ENCODE measurements at places on chromosomes 16 and 17.

DNA sequence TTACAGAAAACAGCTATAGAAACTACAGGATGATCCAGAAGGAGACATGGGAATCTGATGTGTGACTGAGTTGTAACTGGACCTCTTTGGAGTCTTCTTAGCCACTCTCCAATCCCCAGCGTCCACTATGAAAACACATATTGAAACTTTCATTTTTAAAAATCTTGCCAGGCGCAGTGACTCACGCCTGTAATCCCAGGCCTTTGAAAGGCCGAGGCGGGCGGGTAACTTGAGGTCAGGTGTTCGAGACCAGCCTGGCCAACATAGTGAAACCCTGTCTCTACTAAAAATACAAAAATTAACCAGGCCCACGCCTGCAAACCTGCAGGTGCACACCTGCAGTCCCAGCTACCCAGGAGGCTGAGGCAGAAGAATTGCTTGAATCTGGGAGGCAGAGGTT lies 53.3 kb downstream of the HIC1 start:
- no peak for DNase-seq

DNA sequence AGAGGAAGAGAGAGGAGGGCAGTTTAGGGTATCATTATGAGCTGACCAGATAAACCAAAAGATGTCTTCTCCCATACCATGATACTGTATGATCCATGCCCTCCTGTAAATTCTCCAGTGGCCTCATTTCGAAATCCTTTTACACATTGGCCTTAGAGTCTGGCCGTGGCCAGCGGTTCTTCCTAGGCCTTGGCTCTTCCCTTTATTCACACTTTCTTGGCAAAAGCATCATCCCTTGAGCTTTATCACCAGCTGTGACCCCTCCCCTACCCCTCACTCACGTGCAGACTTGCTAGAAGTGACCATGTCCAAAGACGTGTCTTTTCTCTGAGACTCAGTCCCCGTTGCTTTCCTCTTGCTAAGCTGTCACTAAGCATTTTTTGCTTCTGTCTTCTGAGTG lies 22.8 kb downstream of the KATNIP start:
- no peak for DNase-seq

- DNase-seq: no peak
These were observed 232.4 kb downstream of the IRX3 start for GRCh38 chr16:54053891-54054820.

GRCh38 chr17:40529991-40530390 lies 28.6 kb upstream of the TNS4 start:
- DNase-seq: no peak

- DNase-seq: no peak
These were observed 7.1 kb downstream of the MYBBP1A start for GRCh38 chr17:4548061-4548461.

DNA sequence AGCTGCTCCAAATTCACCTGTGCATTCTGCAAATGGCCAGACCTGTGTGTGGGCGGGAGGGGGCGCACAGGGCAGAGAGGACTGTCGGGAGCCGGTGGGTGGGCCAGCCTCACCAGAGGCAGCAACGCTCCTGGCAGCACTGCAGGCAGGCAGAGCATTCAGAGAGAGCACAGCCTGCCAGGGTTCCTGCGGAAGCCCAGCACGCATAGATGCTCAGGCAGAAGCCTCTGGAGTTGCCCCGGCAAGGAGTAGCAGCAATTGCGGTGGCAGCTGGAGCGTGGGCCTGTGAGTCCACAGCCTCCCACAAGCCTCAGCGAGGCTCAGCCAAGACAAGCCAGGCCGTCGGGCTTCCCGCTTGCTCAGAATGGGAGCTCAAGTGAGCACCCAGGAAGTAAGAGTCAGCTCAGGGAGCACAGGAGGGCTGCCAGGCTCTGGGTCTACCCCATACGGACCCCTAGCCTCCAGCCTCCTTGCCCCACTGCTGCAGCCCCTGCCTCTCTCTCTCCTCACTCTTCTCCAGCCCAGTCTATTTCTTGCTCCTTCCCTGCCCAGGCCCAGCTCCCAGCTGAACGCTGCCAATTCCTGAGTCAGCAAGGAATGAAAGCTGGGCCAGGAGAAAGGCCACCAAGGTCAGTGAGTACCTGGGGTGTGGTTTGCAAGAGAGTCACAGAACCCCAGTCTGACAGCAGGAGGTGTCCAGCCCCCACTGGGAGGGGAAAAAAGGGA lies 9.6 kb downstream of the EMC6 start:
- DNase-seq: no peak

DNA sequence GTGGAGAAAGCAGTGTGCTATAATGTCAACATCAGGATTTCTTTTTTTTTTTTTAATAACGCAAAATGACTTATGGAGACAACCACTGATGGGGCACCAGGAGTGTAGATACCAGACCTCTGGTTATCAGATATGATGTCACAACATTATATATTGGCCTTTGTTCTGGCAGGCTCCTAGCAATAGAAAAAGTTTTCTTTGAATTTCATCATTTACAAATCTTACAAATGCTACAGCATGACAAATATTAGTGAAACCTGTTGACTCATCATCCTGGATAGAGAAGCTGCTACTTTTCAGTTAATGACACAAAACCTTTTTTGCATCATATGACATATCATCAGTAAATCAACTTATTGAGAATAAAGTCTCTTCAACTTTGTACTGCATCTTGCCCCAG lies 6.1 kb downstream of the THUMPD1 start:
- DNase-seq: no peak

DNA sequence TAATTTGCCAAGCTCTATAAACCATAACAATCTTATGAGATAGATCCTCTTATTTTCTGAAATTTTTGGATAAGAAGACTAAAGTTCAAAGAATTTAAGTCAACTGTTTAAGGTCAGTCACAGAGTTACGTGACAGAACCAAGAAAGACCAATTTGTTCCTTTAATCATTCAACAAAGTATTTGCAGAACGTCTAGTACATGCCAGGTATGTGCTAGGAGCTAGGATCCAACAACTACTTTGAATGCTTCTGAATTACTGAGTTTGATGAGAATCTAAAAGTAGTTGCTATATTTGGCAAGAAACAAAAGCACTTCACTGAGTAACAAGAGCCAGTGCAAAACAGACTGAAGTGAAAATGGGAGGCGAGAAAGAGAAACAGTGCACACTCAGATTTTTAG lies 15.0 kb downstream of the GLOD4 start:
- DNase-seq: no peak

DNA sequence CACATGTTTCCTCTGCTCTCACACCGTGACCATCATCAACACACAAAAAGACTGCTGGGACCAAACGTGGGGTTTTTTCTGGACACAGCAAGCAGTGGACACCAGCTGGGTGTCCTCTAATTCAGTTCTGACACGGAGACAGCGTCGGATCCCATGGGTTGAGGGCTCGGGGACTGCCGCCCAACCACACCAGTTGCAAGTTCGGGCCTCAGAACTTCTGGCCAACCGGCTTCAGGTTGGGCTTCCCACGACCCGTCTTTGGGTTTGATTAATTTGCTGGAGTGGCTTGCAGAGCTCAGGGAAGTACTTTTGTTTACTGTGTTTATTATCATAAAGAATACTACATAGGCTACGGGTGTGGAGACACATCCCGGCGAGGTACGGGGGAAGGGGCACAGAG lies 97.8 kb downstream of the BANP start:
- no peak for DNase-seq

- DNase-seq: no peak
These were observed 5.8 kb upstream of the RSL1D1 start for GRCh38 chr16:11857161-11857560.

- no peak for DNase-seq
These were observed 240.7 kb downstream of the MAP2K6 start for GRCh38 chr17:69654981-69655855.

- DNase-seq: no peak
These were observed 9.0 kb downstream of the WWOX start for GRCh38 chr16:78108451-78108850.

- DNase-seq: no peak
These were observed 3.6 kb upstream of the MMP15 start for GRCh38 chr16:58021661-58022551.

DNA sequence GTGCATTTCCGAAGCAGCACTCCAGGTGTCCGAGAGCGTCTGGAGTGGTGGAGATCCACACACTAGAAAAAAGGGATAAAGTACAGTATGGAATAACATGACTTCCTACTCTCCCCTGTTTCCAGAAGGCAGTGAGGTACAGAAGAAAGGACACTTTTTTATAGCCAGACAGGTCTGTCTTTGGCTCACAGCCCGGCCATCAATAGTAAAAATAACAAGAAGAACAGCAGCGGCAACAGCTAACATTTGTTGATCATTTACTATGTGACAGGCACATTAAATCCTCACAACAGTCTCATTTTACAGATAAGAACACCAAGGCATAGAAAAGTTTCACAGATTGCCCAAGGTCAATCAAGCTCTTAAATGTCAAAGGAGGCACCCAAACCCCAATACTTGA lies 16.2 kb downstream of the DYNLRB2 start:
- DNase-seq: no peak

- no peak for DNase-seq
These were observed 655 bp upstream of the GPR139 start for GRCh38 chr16:20074099-20074991.

- no peak for DNase-seq
These were observed 24.2 kb upstream of the CPHXL start for GRCh38 chr16:75750528-75750927.

- no peak for DNase-seq
These were observed 15.3 kb downstream of the TBCD start for GRCh38 chr17:82767041-82767754.

DNA sequence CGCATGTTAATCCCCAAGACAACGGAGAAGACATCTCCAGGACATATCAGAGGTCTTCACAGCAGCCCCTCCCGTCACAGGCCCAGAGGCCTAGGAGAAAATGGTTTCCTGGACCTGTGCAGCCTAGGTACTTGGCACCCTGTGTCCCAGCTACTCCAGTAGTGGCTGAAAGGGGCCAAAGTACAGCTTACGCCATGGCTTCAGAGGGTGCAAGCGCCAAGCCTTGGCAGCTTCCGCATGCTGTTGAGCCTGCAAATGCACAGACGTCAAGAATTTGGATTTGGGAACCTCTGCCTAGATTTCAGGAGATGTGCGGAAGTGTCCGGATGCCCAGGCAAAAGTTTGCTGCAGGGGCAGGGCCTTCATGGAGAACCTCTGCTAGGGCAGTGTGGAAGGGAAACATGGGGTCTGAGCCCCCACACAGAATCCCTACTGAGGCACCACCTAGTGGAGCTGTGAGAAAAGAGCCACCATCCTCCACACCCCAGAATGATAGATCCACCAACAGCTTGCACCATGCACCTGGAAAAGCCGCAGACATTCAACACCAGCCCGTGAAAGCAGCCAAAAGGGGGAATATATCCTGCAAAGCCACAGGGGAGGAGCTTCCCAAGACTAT lies 159.3 kb upstream of the COX10 start:
- no peak for DNase-seq

DNA sequence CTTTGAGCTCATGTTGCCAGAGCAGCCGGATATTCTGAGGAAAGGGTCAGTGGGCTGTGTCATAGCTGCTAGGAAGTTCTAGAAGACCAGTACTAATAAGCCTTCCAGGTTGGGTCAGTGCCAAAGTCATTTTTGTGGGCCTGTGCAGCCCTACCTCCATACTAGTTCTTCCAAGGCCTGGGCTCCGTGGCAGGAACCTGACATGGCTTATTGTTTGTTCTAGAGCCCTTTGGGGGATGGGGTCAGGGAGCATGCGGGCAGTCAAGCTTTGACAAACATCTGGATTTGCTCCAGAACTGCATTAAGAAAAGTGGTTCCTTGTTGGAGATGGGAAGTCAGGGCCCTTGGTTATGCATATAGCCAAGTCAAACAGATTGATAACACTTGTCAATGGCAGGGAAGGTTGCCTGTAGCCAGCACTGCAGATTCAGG lies 7.6 kb downstream of the ALKBH5 start:
- no peak for DNase-seq

DNA sequence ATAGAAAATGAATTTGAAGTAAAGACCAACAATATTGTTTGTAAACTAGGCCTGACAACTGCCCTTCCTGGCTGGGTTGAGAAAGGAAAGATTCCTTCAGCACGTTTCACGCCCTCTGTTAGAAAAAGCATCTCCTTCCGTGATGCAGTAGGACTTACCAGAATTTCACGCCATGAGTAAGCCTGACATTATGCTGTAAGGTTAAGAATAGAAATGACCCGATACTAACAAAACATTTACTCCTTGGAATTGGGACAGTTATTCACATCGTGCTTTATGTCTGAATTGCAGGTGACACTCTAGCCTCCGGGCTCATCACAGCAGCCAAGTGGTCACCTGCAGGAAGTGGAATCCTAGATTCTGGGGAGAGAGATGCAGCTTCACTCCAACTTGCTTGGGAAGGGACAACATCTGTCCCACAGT lies 17.5 kb downstream of the MARCHF10 start:
- no peak for DNase-seq

DNA sequence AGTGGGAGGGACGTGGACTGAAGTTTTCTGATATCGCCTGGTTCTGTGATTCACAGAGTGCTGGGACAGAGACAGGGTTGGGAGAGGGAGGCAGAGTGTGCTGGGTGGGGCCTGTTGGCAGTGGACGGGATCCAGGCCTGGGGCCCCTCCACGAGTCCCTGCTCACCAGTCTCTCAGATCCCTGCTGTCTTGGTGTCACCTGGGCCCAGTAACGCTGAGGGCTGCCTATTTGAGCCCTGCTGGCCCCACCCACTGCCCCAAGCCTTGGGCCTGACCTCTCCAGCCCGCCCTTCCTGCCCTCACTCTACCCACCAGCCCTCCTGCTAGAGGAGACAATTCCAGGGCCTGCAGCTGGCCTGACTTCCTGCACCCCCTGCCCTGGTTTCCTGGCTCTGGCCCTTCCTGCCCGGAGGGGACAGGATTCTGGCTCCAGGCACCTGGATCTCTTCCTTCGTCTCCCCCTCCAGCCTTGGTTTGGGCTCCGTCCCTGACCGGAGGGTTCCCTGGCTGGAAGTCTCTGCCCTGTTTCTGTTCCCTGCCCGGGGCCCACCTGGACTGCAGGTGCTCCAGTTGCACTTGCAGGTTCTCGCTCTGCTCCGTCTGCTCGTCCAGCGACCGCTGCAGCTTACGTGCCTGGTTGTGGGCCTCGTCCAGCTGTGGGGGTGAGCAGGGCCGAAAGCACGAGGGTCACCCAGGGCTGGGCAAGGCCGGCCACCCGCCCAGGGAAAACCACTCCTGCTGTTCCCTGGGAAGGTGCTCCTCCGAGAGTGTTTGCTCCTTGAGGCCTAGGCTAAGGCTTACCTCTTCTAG lies 21.4 kb downstream of the CCDC102A start:
- no peak for DNase-seq

GRCh38 chr17:27244491-27245223 lies 49.3 kb upstream of the WSB1 start:
- no peak for DNase-seq

DNA sequence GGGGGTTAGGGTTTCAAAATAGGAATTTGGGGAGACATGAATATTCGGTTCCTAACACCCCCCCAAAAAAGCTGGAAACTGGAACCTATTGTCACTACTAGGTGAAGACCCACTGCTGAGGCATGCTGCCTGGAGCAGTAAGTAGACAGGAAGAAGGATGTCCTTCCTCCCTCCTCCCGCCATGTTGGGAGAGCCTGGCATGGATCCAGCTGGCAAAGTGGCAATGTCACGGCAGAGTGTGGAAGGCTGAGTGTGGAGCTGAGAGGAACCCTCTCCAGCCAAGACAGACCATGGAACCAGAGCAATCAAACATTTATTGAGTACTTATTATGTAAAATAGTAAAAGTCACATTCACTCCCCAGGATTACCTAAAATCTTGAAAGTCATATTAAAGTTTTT lies 49.0 kb downstream of the CCDC182 start:
- no peak for DNase-seq

- DNase-seq: no peak
These were observed 96.6 kb downstream of the SPECC1 start for GRCh38 chr17:20105539-20106280.

- DNase-seq: no peak
These were observed 69.8 kb downstream of the TMEM100 start for GRCh38 chr17:55652825-55653224.

Measured in type B pancreatic cell (in vitro differentiated cells).